ENCODE measurements at places on chromosomes 7 and 10.
A peak's percentile ranks its signal among the peaks of the same experiment; 100 is the strongest.

DNA sequence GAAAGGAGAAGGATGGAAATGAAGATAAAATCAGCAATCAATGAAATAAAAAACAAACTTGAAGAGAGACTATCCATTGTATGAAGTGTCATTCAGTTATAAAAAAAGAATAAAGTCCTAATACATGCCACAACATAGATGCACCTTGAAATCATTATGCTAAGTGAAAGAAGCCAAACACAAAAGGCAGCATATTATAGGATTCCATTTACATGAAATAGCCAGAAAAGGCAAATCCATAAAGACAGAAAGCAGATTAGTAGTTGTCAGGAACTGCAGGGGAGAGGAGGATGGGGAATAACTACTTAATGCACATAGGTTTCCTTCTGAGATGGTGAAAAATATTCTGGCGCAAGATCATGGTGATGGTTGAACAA, 6.6 kb upstream of the PON1 start:
- no peak for DNase-seq

- DNase-seq = no peak
Measured at GRCh38 chr7:18200855-18201254, 173.2 kb upstream of the PRPS1L1 start.

- no peak for DNase-seq
Measured at GRCh38 chr10:81068460-81068859, 530.8 kb downstream of the SH2D4B start.

- DNase-seq = no peak
Measured at GRCh38 chr7:1094870-1095269, 7.0 kb downstream of the GPER1 start.

DNA sequence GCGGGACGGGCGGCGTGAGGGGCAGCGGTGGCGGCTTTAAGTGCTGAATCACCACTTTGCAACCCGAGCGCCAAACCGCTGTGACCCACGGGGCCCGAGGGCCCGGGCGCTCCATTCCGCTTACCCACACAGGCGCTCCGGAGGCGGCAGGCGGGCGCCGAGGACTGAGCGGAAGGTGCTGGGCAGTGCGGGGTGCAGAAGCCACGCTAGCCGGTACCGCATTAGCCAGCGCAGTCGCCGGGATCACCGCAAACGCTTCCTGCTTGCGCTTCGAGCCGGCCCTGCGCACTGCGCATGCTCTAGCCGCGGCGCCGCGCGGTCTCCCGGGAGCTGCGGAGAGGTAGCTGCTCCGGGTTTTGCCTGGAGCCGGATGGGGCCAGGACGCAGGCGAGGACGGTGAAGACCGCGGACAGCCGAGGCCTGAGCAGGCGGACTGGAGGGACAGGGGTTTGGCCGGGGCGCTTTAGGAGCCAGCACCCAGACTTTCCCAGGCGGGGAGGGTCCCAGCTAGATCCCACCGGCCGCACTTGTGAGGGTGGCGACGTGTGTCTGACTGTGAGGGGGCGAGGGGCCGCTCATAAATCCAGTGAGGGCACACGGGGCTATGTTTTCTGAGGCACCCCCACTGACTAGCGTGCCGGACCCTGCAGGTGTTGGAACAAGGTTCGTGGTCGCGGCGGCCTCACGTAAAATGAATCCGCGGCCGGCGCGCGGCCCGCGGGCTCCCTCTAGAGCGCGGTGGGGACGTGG, at the start of gene IDE:
TSS of gene IDE (minus strand) at position 296 of the 750 bp plus-strand sequence. CDS start at position 222, 74 bp downstream.
- peak; percentile 90 for DNase-seq

DNA sequence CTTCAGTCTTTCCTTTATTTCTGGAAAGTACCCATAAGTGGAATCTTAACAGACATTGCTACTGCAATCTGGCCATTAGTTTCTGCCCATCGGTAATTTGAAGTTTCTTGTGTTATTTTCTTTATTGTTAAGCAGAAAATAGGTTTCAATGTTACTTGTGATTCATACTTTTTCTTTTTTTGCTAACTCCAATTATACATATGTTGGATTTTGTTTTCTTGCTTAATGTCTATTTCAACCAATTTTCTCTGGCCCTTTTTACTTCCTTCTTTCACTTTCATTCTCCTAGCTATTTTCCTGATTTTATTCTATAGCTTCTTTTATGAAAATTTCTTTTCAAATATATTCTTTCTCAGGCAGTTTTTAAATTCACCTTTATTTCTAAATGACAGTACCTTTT, 457.4 kb downstream of the TCERG1L start:
- DNase-seq = no peak

GRCh38 chr10:78515038-78515872, 481.6 kb downstream of the RPS24 start:
- peak; percentile 94 for DNase-seq

DNA sequence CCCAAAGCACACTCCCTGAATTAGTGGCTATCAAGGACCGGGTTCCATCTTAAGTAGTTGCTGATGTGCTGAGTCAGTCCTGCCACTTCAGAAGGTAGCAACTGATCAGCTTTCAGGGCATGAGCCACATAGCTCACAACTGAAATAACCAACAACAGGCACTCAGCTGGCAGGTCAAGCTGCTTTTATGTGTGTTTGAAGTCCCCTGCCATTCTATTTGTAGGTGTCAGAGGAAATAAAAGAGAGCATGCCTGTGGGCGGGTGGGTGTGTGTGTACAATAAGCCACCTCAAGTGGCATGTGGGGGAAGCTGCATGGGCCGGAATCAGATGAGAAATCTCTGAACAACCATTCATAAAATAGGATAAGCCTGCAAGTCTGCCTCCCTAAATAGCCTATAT, 114.3 kb upstream of the YAE1 start:
- no peak for DNase-seq

- DNase-seq = no peak
Measured at GRCh38 chr7:111085356-111085755, 5.6 kb upstream of the LRRN3 start.

- DNase-seq = no peak
Measured at GRCh38 chr7:139496528-139496927, 13.1 kb upstream of the KLRG2 start.

- no peak for DNase-seq
Measured at GRCh38 chr7:77823787-77824186, 25.2 kb downstream of the PHTF2 start.

DNA sequence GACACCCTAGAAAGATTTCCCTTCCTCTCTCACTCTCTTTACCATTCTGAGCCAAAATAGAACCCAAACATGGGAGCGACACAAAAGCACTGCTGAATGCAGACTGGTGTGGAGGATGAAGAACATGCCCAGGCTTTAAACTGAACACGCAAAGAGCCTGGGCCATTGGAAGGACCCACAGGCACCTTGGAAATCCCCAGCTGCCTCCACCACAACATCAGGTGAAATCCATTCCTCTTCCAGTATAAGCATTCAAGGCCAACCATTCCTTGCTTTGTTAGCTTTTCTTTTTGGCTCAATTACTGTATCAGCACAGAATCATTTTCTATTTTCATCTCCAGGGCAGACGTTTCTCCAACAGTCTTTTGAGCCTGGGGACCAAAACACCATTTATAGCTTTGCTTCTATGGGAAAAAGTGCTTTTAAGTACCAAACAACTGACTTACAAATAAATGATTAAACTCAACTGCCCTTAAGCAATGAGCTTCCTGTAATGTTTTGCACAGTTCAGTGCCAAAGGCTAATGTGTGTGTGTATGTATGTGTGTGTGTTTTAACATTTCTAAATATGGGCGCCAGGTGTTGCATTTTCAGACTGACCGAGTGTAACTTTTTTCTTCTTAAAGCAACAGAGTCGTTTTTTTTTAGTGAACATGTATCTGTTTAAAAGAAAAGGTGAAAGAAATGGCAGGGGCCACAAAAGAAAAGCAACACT, 16.2 kb upstream of the BLNK start:
- no peak for DNase-seq

- peak; percentile 91 for DNase-seq
Measured at GRCh38 chr7:43572516-43573049, 10.3 kb upstream of the STK17A start.

Measured in MG63 (cell line).